ENCODE measurements at places on chromosomes 7 and 10.

DNA sequence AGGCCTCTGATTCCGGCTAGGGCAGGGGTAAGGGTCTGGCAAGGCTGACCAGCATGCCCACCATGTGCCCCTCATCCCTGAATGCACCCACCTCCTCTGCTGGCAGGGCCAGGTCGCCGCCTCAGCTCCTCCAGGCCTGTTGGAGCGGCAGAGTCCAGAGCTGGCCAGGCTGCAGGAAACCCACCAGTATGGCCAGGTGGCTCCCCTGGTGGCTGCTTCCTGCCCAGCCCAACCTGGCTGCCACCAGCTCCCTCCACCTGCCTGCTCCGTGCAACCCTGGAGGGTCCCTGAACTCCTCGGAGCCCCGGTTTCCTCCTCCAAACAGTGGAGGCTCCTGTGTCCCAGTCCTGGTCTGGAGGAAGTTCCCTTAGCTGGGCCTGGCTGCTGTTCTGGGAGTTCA, 39.6 kb downstream of the MICALL2 start:
- DNase-seq: no peak

GRCh38 chr10:120970595-120971529, 119.7 kb downstream of the WDR11 start:
- no peak for DNase-seq

DNA sequence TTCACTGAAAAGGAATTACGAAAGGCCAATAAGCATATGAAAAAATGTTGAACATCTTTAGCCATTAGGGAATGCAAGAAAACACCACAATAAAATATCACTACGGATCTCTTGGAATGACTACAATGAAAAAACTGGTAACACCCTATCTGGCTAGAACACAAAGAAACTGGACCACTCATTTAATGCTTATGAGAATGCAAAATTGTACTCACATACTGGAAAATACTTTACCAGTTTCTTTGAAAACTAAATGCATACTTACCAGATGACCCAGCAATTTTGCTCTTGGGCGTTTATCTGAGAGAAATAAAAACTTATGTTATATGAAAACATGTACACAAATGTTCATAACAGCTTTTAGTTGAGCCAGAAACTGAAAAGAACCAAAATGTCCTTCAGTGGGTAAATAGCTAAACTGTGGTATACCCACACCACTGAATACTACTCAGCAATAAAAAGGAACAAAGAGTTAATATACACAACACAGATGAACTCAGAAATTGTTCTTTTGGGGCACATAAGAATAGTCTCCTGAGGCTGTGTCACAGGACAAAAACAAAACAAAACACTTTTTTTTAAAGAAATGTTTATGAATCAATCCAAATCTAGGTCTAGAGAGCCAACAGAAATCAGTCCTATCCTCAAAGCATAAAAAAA, 23.5 kb downstream of the CNOT4 start:
- DNase-seq: no peak

DNA sequence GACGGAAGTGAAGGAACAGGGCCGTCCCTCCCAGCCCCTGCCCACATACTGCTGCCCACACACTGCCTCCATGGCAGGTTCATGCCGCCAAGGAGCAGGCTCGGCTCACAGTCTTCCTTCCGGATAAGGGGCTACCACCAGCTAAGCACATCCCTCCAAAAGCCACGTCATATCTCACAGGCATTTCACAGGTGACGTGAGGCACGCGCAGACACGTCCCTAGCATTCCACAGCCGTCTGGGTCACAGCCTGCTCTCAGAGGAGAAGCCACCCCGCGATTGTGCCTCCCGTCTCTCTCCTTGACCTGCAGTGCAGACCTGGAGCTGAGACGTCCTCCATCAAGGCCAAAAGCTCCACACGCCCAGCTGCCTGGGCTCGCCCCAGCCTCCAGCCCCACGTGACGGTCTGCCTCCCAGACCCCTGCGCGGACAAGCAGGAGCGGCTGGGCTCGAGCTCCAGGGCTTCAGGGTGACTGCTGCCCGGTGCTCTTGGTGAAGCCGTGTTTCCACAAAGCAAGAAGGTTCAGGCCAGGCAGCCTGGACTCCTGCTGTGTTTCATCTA, 114.0 kb downstream of the MAD1L1 start:
- no peak for DNase-seq

DNA sequence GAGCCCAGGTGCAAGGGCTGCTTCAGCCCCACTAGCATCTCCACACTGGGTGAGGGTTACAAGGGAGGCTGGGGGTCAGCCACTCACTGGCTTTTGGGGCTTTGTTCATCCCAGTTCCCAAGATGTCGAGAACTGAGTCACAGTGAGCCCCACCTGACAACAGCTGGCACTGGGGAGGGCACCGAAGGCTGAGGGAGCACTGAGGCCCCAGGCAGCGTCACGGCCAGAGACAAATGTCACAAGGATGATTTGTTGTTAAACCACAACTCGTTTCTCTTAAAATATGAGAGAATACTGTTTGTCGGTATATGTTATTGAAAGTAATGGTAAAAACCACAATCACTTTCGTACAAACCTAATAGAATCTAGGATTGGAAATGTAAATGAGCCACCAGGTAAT, 219.9 kb downstream of the CELF2 start:
- DNase-seq: peak; percentile 28

- no peak for DNase-seq
Observed at GRCh38 chr10:5284311-5285057, 80.3 kb upstream of the UCN3 start.

GRCh38 chr7:8255680-8256655, 6.0 kb downstream of the ICA1 start:
- DNase-seq: no peak

GRCh38 chr10:2262333-2262732, 525.0 kb upstream of the ADARB2 start:
- no peak for DNase-seq

GRCh38 chr10:538895-539294, 150.6 kb downstream of the DIP2C start:
- DNase-seq: no peak

GRCh38 chr10:114412907-114413797, 8.8 kb upstream of the AFAP1L2 start:
- DNase-seq: no peak

DNA sequence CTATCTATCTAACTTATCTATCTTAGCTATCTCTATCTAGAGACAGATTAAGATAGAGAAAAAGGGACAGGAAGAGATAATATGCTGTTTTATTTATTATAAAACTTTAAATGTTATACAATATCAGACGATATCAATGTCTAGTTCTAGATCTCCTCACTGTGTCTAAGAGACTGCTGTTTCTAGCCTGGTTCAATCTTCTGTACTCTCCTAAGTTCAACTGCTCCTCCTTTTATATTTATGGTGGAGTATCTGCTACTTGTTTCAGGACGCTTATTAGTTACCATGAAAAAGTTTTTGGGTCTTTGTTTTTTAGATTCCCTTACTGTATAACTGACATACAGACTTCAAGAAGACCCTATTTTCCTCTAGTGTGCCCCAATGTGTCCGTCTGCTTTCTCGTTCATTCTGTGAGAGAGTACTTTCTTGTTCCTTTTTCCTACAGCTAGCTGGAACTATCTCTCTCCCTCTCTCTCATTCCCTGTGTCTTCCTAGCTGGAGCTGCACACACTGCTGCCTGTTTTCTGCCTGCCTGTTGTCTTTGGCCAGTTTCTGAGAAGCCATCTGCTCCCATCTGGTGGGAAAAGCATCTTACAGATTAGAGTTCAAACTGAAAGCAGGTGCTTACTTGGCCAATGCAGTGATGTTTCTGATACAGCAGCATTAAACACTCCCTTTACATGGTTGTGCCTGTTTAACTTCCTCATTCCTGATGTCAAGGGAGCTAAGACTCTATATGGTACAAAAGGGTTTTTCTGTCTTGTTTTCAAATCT, 49.4 kb upstream of the ARL4A start:
- DNase-seq: no peak

DNA sequence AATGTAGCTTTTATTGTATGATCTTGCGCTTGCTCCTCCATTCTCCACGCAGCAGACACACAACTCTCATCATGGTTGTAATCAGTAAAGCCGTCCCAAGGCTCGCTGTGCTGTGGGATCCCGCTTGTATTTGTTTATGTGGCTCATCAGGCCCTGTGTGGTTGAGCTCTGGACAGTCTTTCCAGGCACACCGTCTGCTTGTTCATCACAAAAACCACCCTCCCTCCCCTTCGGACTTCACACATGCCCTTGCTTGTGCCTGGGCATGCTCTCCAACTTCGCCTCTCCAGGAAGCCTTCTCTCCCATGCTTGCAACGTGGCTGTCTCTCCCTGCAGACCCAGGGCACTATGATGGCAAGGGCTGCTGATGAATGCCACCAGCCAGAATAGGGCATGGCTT, 62.4 kb downstream of the HK1 start:
- no peak for DNase-seq

- DNase-seq: no peak
Observed at GRCh38 chr7:30743371-30744074, 8.4 kb upstream of the INMT start.

- no peak for DNase-seq
Observed at GRCh38 chr7:91474074-91474473, 209.8 kb downstream of the FZD1 start.

- DNase-seq: no peak
Observed at GRCh38 chr10:70560511-70560941, 42.0 kb downstream of the PRF1 start.

DNA sequence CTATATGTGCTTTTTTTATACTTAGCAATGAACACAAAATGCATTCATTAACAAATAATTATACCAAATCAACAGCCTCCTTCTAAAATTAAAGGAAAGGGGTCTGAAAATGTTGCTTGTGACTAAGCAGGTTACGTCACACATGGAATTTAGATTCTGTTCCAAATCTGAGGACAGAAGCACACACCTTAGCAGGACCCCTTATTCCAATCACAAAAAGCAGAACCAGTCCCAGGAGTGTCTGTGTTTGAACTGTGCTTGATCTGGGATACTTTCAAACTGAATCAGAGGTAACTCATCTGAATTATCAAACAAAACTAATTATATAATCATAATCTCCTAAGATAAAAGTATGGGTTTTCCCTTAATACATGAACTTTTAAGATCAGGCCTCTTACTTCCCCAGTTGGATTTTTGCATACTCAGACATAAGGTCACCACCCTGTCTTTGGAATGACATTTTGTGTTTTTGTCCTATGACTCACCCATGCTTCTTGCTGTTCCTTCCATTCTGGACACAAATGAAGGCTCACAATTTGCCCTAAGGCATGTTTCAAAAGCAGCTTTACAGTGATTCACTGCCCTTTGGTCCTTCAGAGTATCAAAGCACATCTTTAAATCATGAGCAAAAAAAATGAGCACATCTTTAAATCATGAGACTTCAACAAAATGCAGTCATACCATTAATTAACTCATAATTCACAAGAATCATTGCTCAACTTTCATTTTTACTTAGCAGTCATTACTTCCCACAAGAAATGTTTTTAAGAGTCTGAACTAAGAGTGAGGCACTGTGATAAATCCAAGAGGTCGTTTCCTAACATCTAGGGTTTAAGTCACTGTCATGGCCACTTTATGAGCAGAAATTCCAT, 35.5 kb downstream of the SEMA3C start:
- DNase-seq: no peak

DNA sequence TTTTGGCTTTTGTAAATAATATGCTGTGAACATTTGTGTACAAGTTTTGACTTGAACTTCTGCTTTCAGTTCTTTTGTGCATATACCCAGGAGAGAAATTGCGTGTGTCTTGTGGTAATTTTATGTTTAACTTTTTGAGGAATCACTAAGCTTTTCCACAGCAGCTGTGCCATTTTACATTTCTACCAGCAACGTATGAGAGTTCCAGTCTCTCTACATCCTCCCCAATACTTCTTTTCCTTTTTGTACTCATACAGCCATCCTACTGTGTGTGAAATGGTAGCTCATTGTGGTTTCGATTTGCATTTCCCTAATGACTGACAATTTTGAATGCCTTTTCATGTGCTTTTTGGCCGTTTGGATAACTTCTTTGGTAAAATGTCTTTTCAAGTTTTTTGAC, 66.3 kb upstream of the INHBA start:
- DNase-seq: no peak

- DNase-seq: no peak
Observed at GRCh38 chr7:368651-369475, 78.9 kb downstream of the FOXL3 start.

DNA sequence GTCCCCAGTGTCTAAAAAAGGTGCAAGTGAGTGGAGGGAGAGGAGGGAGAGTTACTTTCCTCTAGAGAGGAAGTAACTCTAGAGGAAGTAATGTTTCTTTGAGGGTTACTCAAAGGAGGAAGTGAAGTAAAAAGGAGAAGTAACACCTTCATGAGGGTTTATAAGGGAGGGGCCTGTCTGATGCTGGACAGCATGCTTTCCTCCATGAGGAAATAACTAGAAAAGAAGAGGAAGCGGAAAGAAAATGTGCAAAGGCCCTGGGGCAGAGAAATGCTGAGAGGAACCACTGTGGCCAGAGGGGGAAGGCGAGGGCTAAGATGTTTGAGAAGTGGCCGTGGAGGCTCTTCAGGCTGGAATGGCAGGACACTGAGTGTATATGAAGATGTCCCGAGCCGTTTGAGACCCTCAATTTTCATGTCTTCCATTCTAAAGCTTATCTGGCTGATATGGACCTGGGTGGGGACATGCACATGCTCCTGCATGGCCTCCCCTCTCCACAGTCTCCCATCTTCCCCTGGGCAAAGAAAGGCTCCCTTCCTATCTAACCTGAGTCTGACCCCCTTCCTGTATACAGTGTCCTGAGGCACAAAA, 3.4 kb upstream of the SLC18A2 start:
- DNase-seq: no peak

- no peak for DNase-seq
Observed at GRCh38 chr7:107254398-107254985, 85.7 kb downstream of the HBP1 start.

All from stimulated activated naive CD4-positive, alpha-beta T cell treated with Interleukin-2 at 50 U/mL for 16 hours (primary cell).